ENCODE measurements at places on chromosomes 1 and 21.

DNA sequence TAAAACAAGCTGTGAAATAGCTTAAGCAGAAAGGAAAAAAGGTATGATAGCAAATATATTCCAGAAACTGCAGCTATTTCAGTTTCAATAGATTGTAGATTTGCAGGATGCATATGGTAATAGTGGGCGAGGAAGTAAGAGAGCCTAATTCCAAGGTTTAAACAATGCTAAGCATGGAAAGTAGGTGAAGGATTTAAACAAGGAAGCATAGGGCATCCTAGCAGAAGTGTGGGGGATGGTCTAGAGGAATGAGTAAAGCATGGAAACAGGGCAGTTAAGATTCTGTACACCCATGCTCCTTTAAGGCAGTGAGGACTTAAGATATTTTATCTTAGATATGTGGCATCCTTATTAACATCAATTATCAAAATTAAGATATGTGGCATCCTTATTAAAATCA is 2.6 kb downstream of the IVNS1ABP start:
- DNase-seq: peak; percentile 33

DNA sequence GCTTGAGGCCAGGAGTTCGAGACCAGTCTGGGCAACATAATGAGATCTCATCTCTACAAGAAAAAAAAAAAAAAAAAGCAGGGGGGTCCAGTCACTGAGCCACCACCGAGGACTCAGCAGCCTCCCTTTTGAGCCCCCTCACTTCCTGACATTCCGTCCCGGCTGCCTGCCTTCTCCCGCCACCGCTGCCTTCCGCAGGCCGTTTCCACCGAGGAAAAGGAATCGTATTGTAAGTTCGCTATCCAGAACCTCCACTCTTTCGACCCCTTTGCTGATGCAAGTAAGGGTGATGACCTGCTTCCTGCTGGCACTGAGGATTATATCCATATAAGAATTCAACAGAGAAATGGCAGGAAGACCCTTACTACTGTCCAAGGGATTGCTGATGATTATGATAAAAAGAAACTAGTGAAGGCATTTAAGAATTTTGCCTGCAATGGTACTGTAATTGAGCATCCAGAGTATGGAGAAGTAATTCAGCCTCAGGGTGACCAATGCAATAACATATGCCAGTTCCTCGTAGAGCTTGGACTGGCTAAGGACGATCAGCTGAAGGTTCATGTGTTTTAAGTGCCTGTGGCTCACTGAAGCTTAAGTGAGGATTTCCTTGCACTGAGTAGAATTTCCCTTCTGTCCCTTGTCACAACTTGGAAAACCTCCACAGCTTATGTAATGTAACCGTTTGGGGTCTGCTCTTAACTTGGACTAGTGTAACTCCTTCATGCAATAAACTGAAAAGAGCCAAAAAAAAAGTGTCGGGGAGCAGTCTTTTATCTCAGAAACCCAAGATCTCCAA is 55.6 kb downstream of the GLUL start:
- no peak for DNase-seq

DNA sequence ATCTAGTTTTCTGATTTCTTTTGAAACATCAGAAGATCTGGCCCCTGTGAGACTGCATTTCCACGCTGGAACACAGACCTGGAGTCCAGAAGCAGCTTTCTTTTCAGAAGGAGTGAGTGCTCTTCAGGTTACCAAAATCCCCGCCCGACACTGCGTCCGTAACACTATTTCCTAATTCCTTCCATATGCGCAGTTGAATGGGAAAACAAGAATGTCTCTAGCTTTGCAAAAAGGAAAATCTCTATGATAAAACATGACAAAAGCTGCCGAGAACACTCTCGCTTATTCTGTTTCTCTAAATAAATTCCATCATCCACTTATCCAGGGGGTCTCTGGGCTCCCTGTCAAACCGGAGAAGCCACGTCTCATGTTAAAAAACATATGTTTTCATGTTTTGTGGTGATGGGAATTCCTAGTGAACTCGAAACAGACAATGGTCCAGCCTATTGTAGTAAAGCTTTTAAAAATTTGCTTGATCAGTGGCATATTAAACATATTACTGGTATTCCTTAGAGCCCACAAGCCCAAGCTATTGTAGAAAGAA is 67.7 kb downstream of the PLD5 start:
- no peak for DNase-seq

GRCh38 chr1:197173571-197174507 is 27.4 kb upstream of the ASPM start:
- no peak for DNase-seq

- no peak for DNase-seq
Measured at GRCh38 chr1:234920136-234920842, 208.3 kb downstream of the TOMM20 start.

GRCh38 chr1:204190212-204191211 is 5.8 kb downstream of the KISS1 start:
- peak; percentile 21 for DNase-seq

DNA sequence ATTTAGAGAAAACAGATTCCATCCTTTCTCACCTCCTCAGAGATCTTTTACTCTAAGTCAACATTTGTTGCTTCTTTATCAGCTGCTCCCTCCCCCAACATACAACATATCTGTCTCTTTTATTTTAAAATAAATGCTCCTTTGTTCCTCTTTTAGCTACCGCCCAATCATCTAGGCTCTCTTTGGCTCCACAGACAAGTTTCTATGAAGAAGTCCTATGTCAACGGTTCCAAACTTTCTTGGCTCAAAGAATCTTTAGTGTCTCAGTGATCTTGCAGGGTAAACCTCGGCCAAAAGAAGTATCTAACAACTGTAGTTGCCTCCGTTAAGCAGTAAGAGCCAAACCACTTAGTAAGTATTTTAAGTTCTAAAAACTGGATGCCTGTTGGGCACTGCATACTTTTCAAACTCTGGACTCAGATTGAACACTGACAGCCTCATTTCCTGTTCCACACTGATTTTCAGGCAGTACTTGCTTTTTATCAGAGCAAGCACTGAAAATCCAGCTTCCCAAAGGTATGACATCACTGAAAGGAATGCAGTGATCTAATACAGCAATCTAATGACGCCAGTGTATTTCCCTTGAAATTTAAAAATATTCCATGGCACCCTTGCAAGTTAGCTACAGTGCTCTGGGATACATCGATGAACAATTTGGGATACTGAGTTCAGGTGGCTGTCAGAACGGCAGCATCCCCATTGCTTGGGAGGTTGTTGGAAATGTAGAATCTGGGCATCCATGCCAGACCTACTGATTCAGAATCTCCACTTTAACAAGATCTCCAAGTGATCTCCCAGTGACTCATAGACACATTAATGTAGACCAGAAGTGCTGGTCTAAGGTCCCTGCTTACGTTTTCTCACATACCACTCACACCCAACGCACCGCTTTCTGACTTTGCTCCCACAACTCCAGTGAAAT is 26.8 kb downstream of the EGLN1 start:
- DNase-seq: peak; percentile 95

GRCh38 chr1:206923009-206923960 is 1.5 kb upstream of the FCMR start:
- no peak for DNase-seq

DNA sequence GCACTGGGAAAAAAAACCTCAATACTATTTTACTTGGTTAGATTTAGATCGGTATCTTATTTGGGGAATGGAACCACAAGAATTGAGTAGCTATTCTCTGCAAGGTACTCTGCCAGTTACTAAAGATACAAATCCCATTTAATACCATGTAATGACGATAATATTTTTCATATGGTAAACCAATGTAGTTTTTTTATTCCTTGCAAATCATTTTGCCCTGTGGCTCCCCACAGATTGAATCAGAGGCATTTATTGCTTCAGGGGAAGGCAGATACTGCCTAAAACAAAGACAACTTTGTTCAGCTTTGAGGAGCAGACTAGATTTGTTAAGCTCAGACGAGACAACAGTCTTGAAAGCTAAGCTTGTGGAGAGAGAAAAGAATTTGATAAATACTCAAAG is 226.7 kb upstream of the RUNX1 start:
- DNase-seq: no peak
